Effector memory CD4-positive, alpha-beta T cell (primary cell): ENCODE measurements at places on chromosomes 5 and 9.

DNA sequence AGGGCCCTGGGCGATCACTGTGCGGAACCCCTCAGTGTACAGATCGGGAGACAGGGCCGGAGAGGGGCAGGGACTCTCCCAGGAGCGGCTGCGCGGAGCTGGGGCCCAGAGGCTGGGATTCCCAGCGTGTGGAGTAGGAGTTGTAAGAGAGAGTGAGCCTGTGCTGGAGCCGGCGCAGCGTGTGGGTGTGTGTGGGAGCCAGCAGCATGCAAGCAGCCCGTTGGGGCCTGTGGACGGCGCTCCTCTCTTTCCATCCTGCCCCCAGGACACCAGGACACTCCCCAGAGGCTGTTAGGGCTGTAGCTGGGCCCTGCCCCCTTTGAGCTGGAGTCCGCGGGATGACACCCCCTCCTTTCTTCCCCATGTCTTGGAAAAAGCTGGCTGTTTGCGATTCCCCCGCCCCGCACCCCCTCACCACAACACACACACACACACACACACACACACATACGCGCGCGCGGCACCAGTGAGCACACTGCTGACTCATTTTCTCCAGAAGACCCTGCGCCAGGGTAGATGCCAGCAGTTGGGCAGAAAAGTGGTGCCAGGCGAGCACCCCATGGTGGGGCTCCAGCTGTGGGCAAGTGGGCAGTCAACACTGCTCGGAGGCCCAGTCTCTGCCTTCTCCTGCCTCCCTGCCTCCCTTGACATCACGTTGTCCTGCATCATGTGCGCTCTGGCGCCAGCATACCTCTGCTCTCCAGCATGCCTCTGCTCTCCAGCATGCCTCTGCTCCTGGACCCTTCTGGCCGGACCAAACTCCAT, 1.5 kb downstream of the COL27A1 start:
- no peak overlapping the region for H3K27ac ChIP-seq
- DNase-seq: no peak
- peak overlapping the region; percentile 57 for H3K4me3 ChIP-seq
- H3K4me1 ChIP-seq: peaks cover 21% of the 10 kb centered on the region
- H3K27me3 ChIP-seq: peaks cover 23% of the 10 kb centered on the region
- no peaks in the 10 kb centered on the region for H3K36me3 ChIP-seq

DNA sequence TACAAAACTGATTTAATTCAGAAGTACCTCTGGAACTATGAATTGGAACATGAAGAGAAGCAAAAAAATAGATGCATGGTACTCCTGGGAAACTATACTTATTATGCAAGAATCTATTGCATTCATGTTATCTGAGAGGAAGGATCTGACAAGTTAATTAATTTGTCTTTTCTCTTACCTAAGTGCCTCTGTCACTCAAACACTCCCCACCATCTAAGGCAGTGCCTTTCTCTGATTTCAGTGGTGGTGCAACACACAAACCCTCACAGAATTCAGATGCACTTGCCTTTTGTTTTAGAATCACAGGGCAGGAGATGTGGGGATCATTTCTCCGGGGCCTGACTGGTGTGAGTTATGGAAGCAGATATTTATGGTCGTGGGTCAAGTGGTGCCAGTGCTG, 52.5 kb upstream of the C9orf72 start:
- H3K27me3 ChIP-seq: no peaks in the 10 kb centered on the region
- no peak overlapping the region for H3K4me3 ChIP-seq
- H3K4me1 ChIP-seq: no peaks in the 10 kb centered on the region
- H3K27ac ChIP-seq: no peak overlapping the region
- no peak for DNase-seq

- H3K4me3 ChIP-seq: no peak overlapping the region
- H3K27me3 ChIP-seq: no peaks in the 10 kb centered on the region
- no peak overlapping the region for H3K27ac ChIP-seq
- no peak for DNase-seq
- no peaks in the 10 kb centered on the region for H3K36me3 ChIP-seq
Measured at GRCh38 chr9:89154651-89155336, 23.8 kb downstream of the SHC3 start.

GRCh38 chr5:81020478-81021167, 60.5 kb downstream of the RASGRF2 start:
- no peak for DNase-seq
- H3K36me3 ChIP-seq: no peaks in the 10 kb centered on the region
- H3K4me3 ChIP-seq: no peak overlapping the region
- H3K27me3 ChIP-seq: no peaks in the 10 kb centered on the region
- H3K4me1 ChIP-seq: peaks cover 7% of the 10 kb centered on the region
- H3K27ac ChIP-seq: no peak overlapping the region

DNA sequence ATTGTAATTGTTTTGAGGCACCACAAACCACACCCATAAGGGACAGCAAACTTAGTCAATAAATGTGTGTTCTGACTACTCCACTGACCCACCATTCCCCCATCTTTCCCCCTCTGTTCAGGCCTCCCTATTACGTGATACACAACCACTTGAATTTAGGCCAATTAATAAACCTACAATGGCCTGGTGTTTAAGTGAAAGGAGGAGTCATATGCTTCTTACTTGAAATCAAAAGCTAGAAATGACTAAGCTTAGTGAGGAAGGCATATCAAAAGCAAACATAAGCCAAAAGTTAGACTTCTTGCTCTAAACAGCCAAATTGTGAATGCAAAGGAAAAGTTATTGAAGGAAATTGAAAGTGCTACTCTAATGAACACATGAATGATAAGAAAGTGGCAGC, 14.6 kb downstream of the ZBTB43 start:
- H3K36me3 ChIP-seq: peaks cover 13% of the 10 kb centered on the region
- H3K27ac ChIP-seq: no peak overlapping the region
- H3K27me3 ChIP-seq: no peaks in the 10 kb centered on the region

DNA sequence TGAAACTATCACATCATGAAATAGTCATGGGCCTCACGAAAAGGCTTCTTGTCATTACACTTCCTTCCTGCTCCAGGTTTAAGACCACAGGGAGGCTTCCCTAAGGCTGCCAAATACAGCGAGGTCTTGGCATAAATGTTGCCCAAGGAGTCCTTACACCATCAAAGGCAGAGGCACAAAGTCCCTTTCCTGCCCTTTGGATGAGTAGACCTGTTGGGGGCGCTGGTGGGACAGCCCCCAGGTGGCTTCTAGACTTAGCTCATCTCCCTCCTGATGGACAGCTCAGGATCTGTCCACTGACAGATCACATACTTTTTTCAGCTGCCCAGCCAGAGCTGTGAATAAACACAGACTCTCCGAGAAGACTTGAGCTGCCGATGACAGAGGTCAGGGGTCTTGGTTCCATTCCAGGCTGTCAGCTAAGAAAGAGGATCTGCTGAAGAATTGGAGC, 15.5 kb upstream of the MEGF9 start:
- no peaks in the 10 kb centered on the region for H3K4me1 ChIP-seq
- DNase-seq: no peak
- no peak overlapping the region for H3K27ac ChIP-seq
- H3K36me3 ChIP-seq: no peaks in the 10 kb centered on the region
- H3K4me3 ChIP-seq: no peak overlapping the region
- H3K27me3 ChIP-seq: no peaks in the 10 kb centered on the region

DNA sequence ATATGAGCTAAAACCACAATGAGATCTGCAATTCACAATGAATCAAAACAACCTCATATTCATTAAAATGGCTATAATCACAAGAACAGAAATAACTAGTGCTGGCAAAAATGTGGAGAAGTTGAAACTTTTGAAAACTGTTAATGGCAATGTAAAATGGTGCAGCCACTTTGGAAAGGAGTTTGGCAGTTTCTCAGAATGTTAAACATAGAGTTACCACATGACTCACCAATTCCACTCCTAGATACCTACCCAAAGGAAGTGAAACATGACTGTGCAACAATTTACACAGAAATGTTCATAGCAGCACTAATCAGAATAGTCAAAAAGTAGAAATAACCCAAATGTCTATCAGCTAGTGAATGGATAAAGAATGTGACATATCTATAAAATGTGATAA, 862.2 kb downstream of the DTWD2 start:
- no peaks in the 10 kb centered on the region for H3K4me1 ChIP-seq
- DNase-seq: no peak
- no peaks in the 10 kb centered on the region for H3K36me3 ChIP-seq
- H3K27me3 ChIP-seq: no peaks in the 10 kb centered on the region
- H3K4me3 ChIP-seq: no peak overlapping the region

- H3K27ac ChIP-seq: no peak overlapping the region
- no peak for DNase-seq
- H3K36me3 ChIP-seq: no peaks in the 10 kb centered on the region
- no peaks in the 10 kb centered on the region for H3K27me3 ChIP-seq
- no peak overlapping the region for H3K4me3 ChIP-seq
- H3K4me1 ChIP-seq: no peaks in the 10 kb centered on the region
Measured at GRCh38 chr5:4537489-4537888, 602.6 kb upstream of the ADAMTS16 start.

- no peak overlapping the region for H3K27ac ChIP-seq
- no peak overlapping the region for H3K4me3 ChIP-seq
- no peaks in the 10 kb centered on the region for H3K4me1 ChIP-seq
- DNase-seq: no peak
Measured at GRCh38 chr9:91771027-91771426, 179.0 kb downstream of the ROR2 start.

GRCh38 chr9:28105001-28105400, 531.7 kb upstream of the C9orf72 start:
- no peak for DNase-seq
- H3K36me3 ChIP-seq: no peaks in the 10 kb centered on the region
- no peaks in the 10 kb centered on the region for H3K27me3 ChIP-seq
- H3K27ac ChIP-seq: no peak overlapping the region
- no peak overlapping the region for H3K4me3 ChIP-seq

GRCh38 chr5:157431544-157432200, 28.3 kb upstream of the NIPAL4 start:
- no peak overlapping the region for H3K4me3 ChIP-seq
- no peak overlapping the region for H3K27ac ChIP-seq
- H3K27me3 ChIP-seq: no peaks in the 10 kb centered on the region
- DNase-seq: peak; percentile 7

DNA sequence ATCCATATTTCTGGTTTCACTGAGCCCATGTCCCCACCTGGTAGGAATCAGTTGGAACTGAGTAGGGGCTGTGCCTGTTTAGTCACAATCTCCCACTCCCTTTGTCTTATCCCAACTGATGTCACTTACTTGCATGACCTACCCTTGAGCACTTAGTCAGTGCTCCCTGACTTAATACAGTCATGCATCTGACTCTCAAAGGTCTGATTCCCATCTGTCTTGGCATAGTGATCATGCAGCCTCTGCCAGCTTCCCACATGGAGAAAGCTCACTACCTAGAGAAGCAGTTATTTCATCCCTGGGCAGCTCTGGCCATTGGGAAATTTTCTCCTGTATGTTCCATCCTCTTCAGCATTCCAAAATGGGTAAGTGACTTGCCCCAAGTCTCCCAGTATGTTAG, 24.8 kb downstream of the ABLIM3 start:
- H3K27me3 ChIP-seq: no peaks in the 10 kb centered on the region
- H3K4me3 ChIP-seq: no peak overlapping the region

- no peak overlapping the region for H3K4me3 ChIP-seq
- no peak overlapping the region for H3K27ac ChIP-seq
- H3K36me3 ChIP-seq: no peaks in the 10 kb centered on the region
- DNase-seq: no peak
- H3K4me1 ChIP-seq: no peaks in the 10 kb centered on the region
Measured at GRCh38 chr5:35971186-35971877, 19.9 kb downstream of the UGT3A1 start.

- no peaks in the 10 kb centered on the region for H3K4me1 ChIP-seq
- DNase-seq: no peak
- H3K4me3 ChIP-seq: no peak overlapping the region
- H3K36me3 ChIP-seq: no peaks in the 10 kb centered on the region
- no peak overlapping the region for H3K27ac ChIP-seq
- no peaks in the 10 kb centered on the region for H3K27me3 ChIP-seq
Measured at GRCh38 chr9:123493627-123494026, 137.6 kb downstream of the CRB2 start.
